ENCODE measurements at places on chromosomes 12 and 14.
A peak's percentile ranks its signal among the peaks of the same experiment; 100 is the strongest.

- DNase-seq, result no peak
Observed at GRCh38 chr14:40252817-40253447, 820.7 kb upstream of the FBXO33 start.

GRCh38 chr14:59507063-59507751, 22.9 kb downstream of the JKAMP start:
- peak; percentile 16 for DNase-seq

DNA sequence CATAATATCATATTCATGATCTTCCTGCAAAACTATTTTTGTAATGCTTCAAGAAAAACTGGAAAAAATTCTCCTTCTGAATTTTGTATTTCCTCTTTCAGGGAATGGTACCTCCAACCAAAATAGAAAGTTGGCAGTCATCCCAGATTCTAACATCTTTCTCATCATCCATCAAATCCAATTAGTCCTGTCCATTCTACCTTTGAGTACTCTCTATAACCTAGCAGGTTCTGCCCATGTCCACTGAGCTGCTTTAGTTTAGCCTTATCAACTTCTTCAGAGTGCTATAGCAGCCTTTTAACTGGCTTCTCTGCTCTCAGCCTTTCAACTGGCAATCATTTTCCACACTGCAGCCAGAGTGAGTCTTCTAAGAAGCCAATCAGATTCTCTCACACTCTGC, 236.2 kb downstream of the AKAP6 start:
- DNase-seq, result no peak

- no peak for DNase-seq
Observed at GRCh38 chr14:65072937-65073336, 29.4 kb downstream of the MAX start.

- peak; percentile 17 for DNase-seq
Observed at GRCh38 chr14:102363182-102363943, 622 bp downstream of the TECPR2 start.

DNA sequence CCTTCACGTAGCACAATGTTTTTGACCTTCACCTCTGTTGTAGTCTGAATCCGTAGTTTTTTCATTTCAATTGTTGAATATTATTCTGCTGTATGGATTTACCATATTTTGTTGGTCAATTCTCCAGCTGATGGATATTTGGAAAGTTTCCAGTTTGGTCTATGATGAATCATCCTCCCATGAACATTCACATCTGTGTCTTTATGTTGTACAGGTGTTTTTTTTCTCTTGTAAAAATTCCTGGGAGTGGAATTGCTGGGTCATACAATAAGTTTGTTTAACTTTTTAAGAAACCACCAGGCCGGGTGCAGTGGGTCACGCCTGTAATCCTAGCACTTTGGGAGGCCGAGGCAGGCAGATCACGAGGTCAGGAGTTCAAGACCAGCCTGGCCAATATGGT, 36.7 kb upstream of the GNG2 start:
- no peak for DNase-seq

DNA sequence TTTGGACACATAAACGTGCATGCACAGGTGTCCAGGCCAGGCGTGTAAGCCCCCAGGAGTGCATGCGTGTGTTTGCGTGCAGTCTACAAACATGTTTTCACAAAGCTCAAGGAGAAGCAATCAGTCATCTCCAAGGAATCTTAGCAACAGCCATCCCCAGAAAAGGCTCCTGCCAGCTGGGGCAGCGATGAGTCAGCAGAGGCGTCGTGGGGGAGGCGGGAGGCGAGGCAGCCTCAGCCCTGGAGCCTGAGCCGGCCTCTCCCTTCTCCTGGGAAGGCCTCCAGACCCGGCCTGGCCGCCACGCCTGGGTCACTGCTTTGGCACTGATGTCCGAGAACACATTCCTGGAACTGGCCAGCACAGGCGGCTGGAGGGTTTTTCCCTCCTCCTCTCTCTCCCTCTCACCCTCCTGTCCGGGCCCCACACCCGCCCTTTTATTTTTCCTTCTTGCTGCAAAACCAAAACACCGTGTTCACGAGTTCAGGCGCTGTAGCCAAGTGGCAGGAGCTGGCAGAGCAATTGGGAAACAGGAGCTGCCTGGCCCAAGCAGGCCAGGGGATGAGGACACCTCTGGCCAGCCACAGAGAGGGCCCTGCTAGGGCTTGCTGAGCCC, 92.7 kb downstream of the LRRC74A start:
- no peak for DNase-seq

- DNase-seq, result no peak
Observed at GRCh38 chr14:33993246-33993645, 42.4 kb upstream of the EGLN3 start.

DNA sequence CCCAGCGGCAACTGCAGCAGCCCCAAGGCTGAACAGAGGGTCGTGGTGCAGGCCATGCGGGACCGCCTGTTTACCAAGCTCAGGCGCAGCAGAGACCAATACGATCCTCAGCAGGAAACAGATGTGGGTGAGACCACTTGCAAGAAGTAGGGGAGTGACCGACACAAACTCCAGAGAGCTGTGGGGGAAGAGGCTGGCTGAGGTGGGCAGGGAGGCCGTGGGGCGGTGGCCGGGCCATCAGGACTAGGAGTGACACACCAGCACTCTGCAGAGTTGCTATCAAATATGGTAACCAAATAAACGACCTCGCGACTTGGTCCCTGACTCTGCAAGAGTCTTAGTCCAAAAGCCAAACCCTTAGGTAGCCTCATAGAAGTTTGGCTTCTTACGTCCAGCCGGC, 30.6 kb downstream of the AMN start:
- no peak for DNase-seq

GRCh38 chr12:109989380-109989779, 6.8 kb downstream of the GIT2 start:
- no peak for DNase-seq

DNA sequence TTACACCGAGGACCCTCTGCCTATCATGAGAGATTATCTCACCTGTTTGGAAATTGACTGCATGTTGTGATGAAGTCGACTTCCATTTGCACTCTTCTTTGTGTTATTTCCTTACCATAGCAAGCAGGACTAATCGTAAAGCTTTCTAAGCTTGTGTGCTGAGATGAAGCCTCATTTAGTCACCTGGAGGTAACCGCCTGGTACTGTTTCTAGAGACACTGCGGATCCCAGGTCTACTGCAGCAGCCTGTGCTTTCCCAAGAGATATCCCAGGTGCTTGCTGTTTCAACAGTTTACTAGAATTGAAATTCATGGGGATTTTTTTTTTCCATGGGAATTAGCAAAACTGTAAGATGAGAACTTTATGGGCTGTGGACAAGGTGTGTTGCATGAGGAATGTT, 131.8 kb downstream of the PTPRR start:
- no peak for DNase-seq

GRCh38 chr12:11839091-11839641, 189.7 kb downstream of the ETV6 start:
- no peak for DNase-seq

GRCh38 chr14:87816416-87816815, 176.6 kb downstream of the GALC start:
- no peak for DNase-seq

DNA sequence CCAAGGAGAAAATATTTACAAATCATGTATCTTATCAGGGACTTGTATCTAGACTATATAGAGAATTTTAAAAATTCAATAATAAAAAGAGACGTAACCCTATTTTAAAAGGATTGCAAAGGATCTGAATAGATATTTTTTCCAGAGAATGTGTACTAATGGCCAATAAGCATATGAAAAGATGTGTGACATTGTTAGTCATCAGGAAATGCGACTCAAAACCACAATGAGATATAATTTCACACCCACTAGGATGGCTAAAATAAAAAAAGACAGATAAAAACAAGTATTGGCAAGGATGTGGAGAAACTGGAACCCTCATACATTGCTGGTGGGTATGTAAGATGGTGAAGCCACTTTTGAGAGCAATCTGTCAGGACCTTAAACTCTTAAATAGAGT, 141.9 kb upstream of the BMP4 start:
- DNase-seq, result no peak

GRCh38 chr12:129530517-129530916, 373.3 kb downstream of the TMEM132D start:
- DNase-seq, result no peak

GRCh38 chr14:30496852-30497251, 62.1 kb upstream of the G2E3 start:
- no peak for DNase-seq

DNA sequence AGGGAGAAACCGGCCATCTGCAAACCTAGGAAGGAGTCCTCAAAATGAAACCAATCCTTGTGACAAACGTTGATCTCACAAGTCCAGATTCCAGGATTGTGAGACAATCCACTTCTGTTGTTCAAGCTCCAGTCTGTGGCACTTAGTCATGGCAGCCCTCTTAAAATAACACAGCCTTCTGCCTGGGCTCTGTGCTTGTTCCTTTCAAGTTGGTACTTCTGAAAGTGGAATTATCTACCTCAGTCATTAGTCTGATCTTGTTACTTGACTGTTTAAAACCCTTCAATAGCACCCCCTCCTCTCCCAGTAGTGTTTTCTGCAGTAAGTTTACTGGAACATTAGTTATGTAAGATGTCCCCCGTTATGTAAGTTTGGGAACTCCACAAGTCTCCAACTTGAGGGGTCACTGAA, 111.0 kb upstream of the HIF1A start:
- DNase-seq, result no peak

DNA sequence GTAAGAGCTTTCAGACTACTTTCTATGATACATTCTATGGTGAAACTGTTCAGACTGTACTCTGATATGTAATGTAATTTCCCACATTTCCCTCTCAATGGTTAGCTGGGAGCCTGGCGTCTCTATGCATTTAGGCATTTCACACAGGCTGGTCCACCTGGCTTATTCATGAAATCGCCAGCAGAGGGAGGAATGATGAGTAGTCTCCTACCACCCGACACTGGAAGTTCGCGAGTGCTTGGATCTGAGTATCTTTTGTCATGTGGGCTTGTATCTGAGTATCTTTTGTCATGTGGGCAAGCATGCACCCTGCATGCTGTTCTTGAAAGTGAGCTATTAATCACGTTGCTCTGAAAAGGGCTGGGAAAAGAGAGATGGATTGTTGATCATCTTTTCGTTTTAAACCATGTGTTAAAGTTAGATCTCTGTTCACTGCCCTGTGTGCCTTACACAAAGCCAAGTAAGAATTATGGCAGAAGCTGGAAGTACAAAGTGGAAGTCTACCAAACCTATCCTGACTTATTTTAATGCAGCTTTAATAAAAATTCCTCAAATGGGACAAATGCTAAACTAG, 235.0 kb downstream of the ATP23 start:
- DNase-seq, result no peak

DNA sequence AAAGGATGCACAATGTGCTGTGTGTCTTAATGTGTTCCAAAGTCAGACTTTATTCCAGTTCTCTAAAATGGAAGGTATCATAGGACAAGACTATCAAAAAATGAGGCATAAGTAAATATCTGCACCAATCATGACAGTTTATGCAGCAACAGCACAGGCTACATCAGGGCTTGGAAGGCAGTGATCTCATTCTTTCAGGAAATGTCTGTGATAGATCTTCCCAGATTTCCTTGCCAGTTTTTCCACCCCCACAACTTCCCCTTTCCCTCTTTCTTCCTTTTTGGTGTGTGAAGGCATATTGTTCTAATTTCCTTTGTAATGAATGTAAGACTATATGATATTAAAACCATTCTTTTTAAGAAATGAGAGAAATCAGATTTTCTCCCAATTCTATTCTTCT, 326.7 kb downstream of the ATP23 start:
- no peak for DNase-seq

- no peak for DNase-seq
Observed at GRCh38 chr12:95857156-95857555, 1.6 kb upstream of the SNRPF start.

GRCh38 chr12:68977909-68978610, 45.1 kb upstream of the CPM start:
- DNase-seq, result no peak

GRCh38 chr12:18576104-18576626, 161.6 kb downstream of the PLCZ1 start:
- DNase-seq, result no peak

DNA sequence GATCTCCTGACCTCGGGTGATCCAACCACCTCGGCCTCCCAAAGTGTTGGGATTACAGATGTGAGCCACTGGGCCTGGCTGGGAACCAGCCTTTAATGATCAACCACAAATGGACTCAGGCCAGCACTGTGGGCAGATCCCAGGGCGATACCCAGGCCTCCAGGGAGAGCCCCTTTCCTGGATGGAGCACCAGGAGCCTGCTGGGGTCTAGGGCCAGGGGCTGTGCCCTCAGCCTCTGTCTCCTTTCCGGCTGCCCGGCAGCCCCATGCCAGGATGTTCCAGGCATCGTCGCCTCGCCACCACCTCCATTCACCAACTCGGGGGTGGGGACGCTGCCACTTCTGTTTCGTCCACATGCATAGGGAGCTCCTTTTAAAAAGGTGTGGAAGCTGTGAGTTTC, 2.3 kb downstream of the ADGRD1 start:
- no peak for DNase-seq

- peak; percentile 72 for DNase-seq
Observed at GRCh38 chr12:48852734-48853688, 1.0 kb upstream of the DDX23 start.

DNA sequence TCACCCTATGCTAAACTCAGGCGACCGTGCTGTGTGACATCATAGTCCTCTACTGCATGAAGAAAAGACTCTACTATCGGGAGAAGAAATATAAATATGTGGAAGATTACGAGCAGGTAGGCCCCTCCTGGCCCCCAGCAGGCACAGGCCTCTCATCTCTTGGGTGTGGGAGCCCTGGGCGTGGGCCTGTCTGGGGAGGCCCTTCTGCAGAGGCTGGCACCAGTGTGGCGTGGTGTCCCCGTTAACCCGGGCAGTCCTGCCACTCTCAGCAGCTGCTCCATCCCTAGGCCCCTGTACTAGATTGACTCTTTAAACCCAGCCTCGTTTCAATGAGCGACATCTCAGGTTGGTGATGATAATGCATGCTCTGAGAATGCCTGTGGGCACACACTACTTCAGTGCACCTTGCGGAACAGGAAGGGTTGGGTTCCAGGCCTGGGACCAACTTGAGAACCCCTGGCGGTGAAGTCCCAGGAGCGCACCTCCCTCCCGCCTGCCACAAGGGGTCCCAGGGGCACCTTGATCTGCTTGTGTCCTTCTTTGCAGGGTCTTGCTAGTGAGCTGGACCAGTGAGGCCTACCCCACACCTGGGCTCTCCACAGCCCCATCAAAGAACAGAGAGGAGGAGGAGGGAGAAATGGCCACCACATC, 23.2 kb downstream of the P2RX4 start:
- no peak for DNase-seq

DNA sequence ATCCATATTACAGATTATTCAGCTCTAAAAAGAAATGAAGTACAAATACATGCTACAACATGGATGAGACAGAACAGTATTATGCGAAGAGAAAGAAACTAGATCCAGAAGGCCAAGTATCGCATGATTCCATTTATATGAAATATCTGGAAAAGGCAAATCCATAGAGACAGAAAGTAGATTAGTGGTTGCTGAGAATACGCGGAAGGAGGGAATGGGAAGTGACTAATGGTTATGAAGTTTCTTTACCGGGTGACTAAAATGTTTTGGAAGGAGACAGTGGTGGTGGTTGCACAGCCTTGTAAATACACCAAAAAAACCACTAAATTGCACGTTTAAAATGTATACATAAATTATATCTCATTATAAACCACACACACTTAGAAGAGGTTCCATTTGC, 12.5 kb downstream of the PRDM4 start:
- no peak for DNase-seq
